ENCODE measurements at places on chromosomes 3 and 15.
A peak's percentile ranks its signal among the peaks of the same experiment; 100 is the strongest.

- DNase-seq: no peak
These were observed 464.9 kb downstream of the MFSD1 start for GRCh38 chr3:159266779-159267178.

- no peak for DNase-seq
These were observed 84.1 kb downstream of the AGBL1 start for GRCh38 chr15:86163816-86164215.

DNA sequence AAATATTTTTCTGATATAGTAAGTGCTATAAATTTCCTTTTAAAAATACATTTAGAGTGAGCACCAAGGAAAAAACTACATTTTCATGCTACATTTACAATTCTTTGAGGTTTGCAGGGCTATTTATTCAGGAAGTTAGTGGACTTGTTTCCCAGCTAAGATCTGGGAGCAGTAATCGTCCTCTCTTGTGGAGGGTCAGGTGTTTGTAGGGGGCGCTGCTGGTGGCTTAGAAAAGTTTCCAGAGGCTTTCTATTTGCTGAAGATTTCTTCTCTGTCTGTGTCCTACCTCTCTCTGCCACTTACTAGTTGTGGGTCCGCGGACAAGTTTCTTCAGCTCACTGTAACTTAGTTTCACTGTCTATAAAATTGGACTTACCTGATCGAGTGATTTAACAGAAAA, 163.9 kb downstream of the PEX5L start:
- no peak for DNase-seq

DNA sequence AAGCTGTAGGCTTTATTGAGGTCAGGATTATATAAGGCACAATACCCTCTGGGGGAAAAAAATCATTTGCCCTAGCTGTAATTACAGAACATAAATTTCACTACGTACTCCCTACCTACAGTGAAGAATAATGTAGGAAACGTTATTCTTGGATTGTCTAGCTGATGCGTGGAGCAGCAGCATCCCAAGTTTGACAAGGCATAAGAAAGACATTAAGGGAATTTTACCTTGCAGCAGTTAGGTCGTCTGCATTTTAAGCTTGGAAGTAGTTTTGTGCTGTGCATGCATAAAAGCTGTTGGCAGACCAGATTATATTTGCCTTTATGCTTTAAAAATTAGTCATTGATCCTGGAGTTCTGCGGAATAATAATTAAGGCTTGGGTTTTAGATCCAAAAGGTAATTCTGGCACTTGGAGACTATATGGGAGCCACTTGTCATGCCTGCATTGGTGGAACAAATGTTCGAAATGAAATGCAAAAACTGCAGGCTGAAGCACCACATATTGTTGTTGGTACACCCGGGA, 2.2 kb downstream of the EIF4A2 start:
- no peak for DNase-seq

GRCh38 chr15:85556618-85556895, 176.2 kb downstream of the AKAP13 start:
- DNase-seq: no peak

DNA sequence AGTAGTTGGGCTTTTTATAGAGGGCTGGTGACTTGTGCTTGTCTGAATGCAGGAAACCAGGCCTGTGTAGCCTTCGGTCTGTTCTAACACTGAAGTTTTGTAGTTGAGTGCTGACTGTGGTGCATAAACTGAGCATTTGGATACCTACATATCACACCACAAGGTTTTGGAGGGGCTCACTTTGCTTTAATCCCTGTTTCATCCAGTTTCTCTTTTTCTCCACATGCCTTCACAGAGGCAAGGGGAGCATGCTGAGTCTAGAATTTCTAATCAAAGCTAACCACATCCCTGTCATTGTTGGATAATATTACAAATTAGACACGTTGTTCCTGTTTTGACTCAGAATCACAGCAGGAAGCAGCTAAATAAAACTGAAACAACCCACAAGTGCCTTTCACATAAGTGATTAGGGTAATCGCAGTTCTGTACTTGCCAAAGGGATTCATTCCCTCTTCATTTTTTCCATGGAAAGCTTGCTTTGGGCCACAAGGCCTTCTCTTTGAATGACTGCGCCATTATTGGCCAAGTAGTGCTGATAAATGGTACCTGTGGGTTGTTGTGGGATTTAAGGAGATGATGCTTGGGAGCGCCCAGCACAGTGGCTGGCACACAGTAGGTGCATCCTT, 48.9 kb downstream of the TGFBR2 start:
- DNase-seq: no peak

DNA sequence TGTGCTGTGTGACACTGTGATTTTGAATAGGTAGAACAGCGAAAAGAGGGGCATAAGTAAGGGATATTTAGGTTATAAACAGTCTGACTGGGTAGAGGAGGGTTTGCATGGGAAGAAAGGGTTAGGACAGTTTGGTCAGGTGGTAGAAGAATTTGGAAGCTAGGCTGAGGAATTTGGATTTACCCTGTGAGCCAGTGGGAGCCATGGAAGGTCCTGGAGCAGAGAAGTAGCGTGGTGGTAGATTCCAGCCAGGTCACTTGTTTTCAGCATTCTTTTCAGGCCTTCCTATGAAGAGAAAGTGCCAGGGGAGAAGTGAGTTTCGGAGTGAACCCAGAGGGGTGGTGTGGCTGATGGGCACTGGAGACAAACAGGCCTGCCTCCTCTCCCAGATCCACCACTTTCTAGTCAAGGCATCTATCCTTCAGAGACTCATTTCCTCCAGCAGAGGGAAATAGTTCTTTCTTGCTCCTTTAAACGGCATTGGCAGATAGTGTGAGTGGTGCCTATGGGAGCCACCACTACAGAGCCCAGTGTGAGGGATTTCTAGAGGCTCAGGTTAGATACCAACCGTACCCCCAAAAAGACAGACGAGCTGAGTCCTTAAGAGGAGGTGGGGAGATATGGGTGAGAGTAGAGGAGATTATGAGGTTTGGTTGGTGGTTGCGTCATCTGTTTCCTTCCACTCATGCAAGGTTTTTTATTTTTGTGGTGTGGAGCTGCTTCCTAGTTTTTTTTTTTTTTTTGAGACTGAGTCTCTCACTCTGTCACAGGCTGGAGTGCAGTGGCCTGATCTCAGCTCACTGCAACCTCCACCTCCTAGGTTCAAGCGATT, 21.2 kb downstream of the PXK start:
- no peak for DNase-seq

DNA sequence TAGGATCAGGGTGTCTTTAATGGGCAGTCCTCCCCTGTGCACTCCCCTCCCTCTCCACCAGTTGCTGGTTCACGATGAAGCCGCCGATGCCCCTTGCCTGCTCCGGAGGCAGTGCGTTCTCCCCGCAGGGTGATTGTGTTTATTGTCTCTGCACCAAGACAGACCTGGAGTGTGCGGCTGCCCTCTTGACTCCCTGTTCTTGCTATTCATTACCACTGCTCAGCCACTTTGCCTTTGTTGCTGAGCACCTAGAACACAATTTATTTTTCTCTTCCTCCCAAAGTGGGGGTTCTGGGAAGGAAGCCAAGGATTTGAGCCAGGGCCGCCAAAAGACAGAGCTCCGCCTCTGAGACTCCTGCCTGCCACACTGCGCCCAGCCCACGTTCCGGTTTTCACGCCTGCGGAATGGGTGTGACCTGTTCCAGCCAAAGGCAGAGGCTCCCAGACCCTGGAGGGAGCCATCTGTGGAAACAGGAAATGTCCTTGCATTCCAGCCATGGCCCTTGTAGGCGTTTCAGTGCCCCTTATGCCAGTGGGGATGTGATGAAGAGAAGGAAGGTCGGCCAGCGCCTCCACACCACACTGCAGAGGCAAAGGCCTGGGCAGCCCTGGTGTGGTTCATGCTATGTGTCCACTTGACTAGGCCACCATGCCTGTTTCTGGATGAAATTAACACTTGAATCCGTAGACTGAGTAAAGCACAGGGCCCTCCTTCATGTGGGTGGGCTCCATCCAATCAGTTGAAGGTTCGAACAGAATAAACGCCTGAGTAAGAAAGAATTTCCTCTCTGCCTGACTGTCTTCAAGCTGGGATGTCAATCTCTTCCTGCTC, 85.8 kb downstream of the HMG20A start:
- peak; percentile 59 for DNase-seq

DNA sequence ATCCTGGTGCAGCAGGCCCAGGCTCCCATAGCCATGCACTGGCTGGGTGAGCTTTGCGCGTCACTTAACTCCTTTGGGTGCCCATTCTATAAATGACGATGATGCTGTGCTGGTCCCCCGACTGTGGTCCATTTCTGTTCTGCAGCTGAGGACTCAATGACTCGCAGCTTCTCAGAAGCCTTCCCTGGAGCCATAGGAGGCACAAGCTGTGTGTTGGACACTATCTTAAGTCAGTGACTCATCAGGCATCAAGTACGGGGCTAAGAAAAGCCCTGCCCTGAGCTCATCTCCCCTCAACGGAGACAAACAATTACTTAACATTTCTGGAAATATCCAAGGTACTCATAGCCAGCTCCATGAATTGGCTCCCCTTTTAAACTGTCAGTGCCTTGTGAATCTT, 13.8 kb upstream of the MUSTN1 start:
- no peak for DNase-seq

GRCh38 chr15:68368731-68369435, 63.1 kb downstream of the ITGA11 start:
- DNase-seq: no peak

Data from DMS153 (cell line).